ENCODE measurements at places on chromosomes 7 and 10.

DNA sequence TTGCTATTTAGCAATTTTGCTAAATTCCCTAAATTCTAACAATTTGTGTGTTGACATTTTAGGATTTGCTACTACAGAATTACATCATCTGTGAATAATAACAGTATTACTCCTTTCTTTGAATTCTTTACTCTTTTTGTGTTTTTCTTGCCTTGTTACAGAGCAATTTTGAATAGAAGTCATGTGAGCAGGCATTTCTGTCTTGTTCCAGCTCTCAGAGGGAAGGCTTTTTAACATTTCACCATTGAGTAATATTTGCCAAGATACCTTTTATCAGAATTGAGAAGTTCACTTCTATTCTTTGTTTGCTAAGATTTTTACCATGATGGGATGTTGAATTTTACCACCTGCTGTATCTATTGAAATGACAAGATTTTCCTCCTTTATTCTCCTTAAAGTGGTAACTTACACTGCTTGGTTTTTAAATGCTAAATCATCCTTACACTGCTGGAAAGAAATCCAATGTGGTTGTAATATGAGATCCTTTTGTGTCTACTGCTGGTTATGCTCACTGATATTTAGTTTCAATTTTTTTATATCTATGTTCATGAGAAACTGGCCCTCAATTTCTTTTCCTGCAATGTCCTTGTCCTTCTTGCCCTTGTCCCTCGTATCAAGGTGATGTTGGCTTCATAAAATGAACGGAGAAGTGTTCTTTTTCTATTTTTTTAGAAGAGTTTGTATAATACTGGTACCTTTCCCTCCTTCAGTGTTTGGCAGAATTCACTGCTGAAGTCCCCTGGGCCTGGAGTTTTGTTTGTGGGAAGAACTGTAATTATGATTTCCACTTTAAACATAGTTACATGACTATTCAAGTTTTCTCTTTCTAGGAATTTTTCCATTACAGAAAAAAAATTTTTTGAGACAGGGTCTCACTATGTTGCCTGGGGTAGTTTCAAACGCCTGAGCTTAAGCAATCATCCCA is 50.3 kb upstream of the ATP6V0A4 start:
- no peak for DNase-seq

GRCh38 chr10:62326176-62326575 is 48.0 kb upstream of the ZNF365 start:
- no peak for DNase-seq

- no peak for DNase-seq
Measured at GRCh38 chr10:28359334-28359733, 56.5 kb upstream of the MPP7 start.

DNA sequence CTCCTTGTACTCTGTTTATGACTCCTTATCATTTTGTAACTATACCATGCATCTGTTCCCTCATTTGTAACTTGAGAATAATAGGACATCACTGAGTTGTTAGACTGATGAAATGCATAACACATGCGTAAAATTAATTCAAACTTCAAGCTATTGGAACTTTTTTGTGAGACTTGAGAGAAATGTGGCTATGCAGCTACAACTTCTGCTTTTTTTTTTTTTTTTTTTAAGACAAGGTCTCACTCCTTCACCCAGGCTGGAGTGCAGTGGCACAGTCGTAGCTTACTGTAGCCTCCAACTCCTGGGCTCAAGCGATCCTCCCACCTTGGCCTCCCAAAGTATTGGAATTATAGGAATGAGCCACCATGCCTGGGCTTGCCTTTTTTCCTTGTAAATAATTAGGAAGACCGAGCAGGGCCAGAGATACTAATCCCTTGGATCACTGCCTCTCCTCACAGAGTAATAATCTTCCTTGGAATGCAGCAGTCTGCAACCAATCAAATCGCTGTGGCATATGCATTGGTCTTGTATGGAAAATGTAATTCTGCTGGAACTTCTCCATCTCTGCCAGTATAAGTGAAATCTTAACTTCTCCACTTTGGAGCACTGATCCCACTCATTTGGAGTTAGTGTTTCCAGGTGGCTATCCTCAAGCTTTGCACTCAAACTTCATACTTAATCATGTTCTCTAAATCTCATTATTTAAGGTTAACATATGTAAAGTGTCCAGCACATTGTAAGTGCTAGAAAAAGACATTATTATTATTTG is 2.0 kb upstream of the PANK1 start:
- DNase-seq: peak; percentile 29

- DNase-seq: no peak
Measured at GRCh38 chr10:60863796-60864195, 80.2 kb downstream of the RHOBTB1 start.

DNA sequence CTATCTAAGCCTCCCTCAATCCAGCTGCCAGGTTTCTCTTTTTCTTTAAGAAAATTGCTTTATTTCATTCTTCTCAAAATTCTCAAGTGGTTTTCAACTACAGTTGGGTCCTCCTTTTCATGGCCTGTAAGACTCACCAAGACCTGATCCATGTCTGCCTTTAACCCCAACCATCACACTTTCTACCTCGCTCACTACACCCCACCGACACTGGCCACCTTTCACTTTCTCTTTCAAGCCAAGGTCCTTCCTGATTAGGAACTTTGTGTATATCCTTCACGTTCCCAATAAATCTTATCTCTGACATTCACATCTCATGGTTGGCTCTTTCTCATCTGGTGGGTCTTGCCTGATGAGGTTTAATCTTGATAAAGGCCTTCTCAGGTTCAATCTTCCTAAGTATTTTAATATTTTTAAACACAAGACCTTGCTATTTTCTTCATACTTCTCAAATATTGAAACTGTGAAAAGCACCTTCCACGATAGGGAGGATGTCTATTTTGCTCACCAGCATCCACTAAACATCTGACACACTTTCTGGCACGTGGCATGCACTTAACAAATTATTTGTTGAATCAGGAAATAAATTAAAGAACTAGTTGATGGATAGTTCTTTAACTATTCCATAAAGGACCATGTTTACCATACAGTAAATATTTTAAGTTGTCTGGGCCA is 624.8 kb downstream of the GRID1 start:
- DNase-seq: no peak

- peak; percentile 22 for DNase-seq
Measured at GRCh38 chr10:88791924-88792323, 10.6 kb upstream of the LIPM start.

DNA sequence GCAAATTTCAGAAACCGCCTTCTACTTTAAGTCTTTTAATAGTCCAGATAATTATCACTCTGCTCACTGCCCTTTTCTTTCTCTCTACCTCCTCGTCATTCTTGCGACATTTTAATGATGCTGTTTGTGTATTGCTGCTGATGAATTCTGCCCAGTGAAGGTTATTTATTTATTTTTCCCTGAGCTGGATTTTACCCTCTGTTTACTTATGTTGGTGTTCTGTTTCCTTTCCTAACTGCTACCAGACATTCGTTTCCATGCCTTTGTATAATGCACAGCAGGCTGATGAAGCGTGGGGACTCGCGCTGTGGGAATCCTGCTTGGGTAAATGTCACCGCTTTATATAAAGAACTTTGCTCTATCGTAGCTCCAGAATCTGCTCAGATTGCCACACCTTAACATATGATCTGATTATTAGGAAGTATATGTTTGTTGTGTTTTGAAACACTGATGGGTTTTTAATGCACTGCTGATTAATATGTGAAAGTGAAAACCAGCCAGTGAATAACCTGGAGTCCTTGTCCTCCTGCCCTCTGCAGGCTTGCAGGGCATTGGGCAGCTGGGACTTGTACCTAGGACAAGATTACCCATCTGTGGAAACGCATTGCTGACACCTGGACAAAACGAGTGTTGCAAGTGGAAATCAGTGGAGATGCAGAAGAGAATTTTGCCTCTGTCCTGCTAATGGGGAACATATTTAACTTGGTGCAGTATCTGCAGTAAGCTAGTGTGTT is 291.5 kb downstream of the SDK1 start:
- DNase-seq: no peak

DNA sequence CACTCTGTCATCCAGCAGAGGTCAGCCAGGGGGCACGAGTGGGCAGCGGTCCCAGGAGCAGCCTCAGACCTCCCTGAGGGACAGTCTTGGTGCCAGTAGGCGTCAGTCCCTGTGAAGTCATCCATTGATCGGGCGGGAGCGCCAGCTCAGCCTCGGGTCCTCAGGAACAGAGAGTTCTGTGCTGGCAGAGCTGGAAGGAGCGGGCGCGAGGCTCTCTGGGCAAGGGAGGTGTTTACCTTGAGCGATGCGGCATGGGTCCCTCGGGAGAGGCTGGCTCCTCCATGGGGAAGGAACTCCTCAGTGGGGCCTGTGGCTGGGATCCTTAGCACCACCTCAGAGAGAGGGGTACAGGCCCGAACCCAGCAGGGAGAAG is 101.1 kb upstream of the PPIF start:
- DNase-seq: no peak

GRCh38 chr7:44808914-44809393 is 12.5 kb downstream of the PPIA start:
- DNase-seq: no peak

DNA sequence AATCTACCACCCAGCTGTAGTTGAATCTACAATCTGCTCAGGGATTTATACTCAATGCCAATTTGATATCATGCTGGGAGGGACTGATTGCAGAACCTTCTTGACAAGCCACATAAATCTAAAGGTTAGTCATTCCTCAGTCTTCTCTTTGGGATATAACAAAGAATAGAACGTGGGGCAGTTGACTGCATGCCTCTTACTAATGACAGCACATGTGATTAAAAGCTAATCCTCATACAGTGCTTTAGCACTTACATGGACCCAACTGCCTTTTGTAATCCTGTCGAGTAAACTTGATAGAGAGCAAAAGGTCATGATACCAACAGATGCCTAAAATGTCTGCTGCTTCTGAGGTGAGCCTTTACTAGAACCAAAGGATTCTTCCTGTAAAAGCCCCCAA is 12.3 kb downstream of the KLHL7 start:
- DNase-seq: no peak

DNA sequence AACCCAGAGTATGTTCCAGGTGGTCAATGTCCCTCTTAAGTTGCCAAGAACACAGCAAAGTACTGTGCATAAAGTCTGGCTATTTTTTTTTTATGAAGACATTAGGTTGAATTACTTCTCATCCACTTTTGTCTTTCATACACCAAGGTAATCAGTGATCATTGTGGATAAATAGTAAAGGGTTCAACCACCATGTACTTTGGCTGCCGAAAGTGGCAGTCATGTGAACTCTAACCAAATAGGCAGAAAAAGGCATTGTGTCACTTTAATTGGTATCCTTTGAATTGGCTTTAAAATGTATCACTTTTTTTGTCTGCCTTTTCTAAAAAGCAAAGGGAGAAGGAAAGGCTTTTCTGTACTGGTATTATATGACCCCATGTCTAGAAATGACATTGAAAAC is 7.3 kb downstream of the ITIH2 start:
- DNase-seq: no peak

- DNase-seq: no peak
Measured at GRCh38 chr10:61793760-61794703, 107.5 kb upstream of the ARID5B start.

DNA sequence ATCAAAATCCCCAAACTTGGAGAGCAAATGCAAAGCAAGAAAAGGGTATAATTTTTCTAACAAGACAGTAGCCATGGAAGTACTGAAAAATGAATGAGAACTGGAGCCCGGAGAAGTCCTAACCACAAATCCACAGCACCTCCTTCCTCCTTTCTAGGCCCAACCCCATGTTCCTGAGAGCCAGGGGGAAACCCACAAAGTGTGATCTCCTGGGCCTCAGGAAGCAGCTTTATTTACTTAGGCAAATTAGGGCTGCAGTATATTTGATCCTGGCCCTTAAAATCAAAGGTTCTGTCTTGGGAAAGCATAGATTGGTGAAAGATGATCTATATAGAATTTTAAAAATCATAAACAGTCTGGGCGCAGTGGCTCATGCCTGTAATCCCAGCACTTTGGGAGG is 103.0 kb downstream of the DOCK4 start:
- DNase-seq: peak; percentile 19

GRCh38 chr10:133219782-133220181 is 10.2 kb upstream of the UTF1 start:
- no peak for DNase-seq

- DNase-seq: no peak
Measured at GRCh38 chr10:21517134-21518031, 8.1 kb downstream of the SKIDA1 start.

- no peak for DNase-seq
Measured at GRCh38 chr10:4623200-4623599, 202.8 kb upstream of the AKR1E2 start.

DNA sequence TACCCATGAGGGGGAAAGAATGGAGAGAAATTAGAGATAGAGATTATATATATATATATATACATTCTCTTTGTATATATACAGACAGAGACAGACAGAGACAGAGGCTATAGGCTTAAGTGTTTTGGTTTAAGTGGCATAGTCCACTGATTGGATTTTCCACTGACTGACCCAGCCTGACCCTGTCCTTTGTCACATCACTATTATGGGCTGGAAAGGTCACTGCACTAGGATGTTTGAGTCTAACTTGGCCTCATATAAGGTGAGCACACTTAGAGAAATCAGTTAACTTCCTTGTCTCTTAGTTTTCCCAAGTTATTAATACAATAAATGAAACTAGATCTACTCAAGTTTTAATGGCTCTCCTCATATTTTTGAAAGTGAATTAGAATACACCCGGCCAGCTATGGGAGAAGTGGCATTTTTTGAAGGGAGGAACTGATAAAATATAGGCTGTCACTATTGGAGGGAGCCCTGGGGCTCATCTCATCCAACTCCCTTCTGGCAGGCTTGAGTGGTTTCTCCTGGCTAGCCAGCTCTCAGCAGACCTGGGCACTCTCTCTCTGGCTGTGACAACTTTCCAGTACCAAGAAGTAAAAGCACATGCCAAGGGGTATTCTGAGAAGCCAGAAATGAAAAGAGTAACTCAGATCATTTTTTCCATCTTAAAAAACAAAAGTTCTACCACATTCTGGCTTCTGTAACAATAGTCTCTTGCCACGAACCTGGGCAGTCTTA is 455.6 kb upstream of the ANKRD30A start:
- DNase-seq: no peak

DNA sequence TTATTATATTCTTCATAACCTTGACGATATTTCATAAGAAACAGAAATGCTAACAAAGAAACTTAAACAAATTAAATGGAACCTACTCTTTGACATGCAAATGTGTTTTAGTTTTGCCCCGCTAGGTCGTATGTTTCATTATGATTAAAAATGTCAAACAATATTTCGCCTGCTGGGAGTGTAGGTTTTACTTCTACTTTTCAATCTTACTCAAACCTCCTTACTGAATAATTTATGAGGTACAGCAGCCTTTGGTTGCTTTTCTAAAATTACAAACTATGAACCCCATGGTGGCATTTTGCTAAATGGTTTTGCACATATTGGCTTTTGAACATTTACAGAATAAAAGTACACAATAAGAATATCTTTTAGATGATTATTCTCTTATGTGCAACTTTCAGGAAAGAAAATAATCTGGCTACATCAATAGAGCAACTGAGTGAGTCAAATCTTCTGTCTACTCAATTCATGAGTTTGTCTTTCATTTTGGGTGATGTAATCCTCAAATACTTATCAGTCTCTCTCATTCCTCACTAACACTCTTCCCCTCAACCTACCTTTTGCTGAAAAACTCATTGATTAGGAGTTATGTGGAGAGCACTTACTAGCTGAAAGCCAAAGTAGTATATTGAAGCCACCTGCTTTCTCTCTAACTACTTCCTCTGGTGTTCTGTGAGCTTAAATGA is 1226.4 kb downstream of the XPNPEP1 start:
- no peak for DNase-seq

Data from AML-193 (cell line).